Colonic mucosa (tissue), 4 donors: ENCODE measurements at places on chromosomes 7 and 10. TPM values are rescaled to one million over a fixed set of nuclear protein-coding genes. Genes with fewer than 3 reads are reported as not detected.

SYT15 gene
- 1.2 TPM for total RNA-seq

GNAT3 gene
- total RNA-seq: not detected

CHCHD3 gene
- total RNA-seq: 112 TPM

ITPRID1 gene
- total RNA-seq: 0.91 TPM

JCAD gene
- 23.5 TPM for total RNA-seq

DNA sequence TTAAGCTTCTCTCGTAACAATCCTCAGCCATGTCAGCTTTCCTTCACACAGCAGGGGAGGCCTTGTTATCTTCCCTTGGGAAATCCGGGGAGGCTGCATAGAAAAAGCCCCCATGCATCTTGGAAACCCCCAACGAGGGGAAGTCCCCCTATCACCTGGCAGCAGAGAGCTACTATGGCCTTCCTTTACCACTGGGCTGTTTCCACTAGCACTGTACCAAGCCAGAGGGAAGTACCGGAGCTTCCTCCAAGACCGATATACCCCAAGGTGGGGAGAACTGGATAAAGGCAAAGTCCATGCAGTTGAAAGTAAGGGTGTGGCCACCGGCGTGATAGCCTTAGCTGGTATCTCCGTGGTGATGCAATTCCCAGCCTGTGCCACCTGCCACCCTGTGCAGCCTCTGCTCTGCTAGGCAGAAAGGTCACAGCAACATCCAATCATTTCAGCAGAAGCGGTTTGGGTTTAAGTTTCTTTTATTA is 4.4 kb upstream of the CLIP2 start:
- H3K4me3 ChIP-seq: no peak overlapping the region
- DNase-seq: peak; percentile 91
- H3K27ac ChIP-seq: peak overlapping the region; percentile 79
- peaks cover 9% of the 10 kb centered on the region for H3K4me1 ChIP-seq
- H3K27me3 ChIP-seq: no peaks in the 10 kb centered on the region

GRCh38 chr7:90817846-90818245 is 221.7 kb downstream of the CDK14 start:
- no peak for DNase-seq
- no peaks in the 10 kb centered on the region for H3K27me3 ChIP-seq
- no peaks in the 10 kb centered on the region for H3K36me3 ChIP-seq
- no peak overlapping the region for H3K27ac ChIP-seq
- H3K4me3 ChIP-seq: no peak overlapping the region

- no peaks in the 10 kb centered on the region for H3K36me3 ChIP-seq
- no peak overlapping the region for H3K27ac ChIP-seq
- no peak overlapping the region for H3K4me3 ChIP-seq
- no peak for DNase-seq
Measured at GRCh38 chr7:133275008-133275407, 22.1 kb downstream of the EXOC4 start.

DNA sequence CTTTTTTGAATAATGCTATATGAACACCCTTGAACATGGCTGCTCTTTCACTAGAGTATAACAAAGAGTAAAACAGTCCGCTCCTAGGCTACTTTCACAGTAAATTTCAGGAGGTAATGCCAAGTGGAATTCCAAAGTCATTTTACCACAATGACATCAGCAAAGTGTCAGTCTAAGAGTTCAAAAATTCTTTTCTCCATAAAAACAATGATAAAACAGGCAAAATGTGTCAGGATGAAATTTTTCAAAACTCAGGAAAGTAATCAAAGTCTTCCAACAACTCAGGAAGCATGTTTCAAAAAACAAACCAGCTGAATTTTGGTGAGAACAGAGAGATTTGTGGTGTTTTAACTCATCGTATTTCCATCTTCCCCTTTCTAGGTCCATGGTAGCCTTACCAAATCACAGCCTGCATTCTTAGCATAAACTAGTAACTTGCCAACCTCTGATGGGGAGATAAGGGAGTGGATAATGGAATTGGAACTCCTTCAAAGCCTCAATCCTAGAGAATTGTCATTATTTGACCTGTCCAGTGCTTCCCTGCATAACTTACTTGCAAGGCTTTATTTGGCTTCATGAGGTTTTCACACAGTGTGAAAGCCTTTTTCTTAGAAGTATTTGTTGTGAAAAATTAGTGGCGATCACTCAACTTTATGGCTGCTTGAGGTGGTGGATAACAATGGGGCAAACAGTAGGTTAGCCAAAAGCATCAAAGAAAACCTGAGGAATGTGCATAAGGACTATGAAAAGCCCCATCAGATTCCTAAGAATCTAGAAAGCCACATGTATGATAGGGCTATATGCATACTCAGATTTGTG is 302.7 kb downstream of the HDAC9 start:
- no peaks in the 10 kb centered on the region for H3K4me1 ChIP-seq
- H3K36me3 ChIP-seq: no peaks in the 10 kb centered on the region
- H3K27me3 ChIP-seq: no peaks in the 10 kb centered on the region

- no peak overlapping the region for H3K27ac ChIP-seq
- no peaks in the 10 kb centered on the region for H3K36me3 ChIP-seq
- DNase-seq: no peak
- no peaks in the 10 kb centered on the region for H3K4me1 ChIP-seq
- no peaks in the 10 kb centered on the region for H3K27me3 ChIP-seq
- no peak overlapping the region for H3K4me3 ChIP-seq
Measured at GRCh38 chr10:81008726-81009125, 471.0 kb downstream of the SH2D4B start.

DNA sequence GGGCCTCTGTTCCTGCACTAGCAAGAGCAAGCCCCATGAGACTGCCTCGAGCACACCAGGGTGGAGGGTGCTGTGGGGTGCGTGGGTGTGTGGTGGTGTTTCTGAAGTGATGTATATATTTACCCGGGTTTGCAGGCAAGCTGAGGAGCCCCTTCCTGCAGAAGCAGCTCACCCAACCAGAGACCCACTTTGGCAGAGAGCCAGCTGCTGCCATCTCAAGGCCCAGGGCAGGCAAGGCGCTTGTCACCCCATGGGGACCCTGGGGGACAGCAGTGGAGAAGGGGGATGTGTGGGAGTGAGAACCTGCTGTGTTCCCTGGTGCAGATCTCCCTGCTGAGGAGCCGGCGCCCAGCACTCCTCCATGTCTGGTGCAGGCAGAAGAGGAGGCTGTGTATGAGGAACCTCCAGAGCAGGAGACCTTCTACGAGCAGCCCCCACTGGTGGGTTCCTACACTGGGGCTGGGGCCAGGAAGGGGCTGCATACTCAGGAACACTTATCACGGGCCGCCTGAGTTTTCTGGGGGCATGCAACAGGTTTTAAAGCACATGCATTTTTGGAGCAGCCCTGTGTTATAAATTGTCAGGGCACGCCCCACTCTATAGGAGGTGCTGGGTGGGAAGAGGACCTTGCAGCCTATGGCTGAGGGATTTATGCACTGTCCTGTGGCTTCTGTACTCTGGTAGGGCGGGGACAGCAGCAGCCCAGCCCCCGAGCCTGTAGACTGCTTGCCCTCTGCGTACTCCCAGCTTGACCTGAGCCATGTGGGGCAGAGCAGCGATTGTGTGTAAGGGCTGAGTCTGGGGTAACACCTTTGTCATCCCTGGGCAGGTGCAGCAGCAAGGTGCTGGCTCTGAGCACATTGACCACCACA is 5.9 kb downstream of the PGAM2 start:
- no peak overlapping the region for H3K27ac ChIP-seq
- no peak for DNase-seq
- no peaks in the 10 kb centered on the region for H3K27me3 ChIP-seq
- no peaks in the 10 kb centered on the region for H3K4me1 ChIP-seq

DNA sequence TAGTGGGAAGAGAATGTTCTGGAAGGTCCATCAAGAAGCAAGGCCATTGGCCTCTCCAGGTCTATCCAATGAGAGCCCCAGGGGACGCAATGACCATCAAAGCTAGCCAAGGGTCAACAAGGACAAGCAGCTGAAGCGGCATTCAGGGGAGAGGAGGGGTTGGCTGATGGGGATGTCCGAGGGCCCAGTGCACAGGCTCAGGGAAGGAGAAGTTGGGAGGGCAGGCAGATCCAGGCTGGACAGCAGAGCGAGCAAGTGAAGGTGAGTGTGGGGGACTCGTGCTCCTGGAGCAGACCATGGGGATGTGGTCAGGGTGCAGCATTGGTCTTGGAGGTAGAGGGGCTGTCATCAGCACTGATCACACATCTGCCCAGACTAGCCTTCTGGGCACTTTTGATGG is 275.4 kb upstream of the TCERG1L start:
- H3K27me3 ChIP-seq: no peaks in the 10 kb centered on the region
- H3K4me1 ChIP-seq: no peaks in the 10 kb centered on the region
- H3K27ac ChIP-seq: no peak overlapping the region
- DNase-seq: no peak
- H3K4me3 ChIP-seq: no peak overlapping the region

- no peak for DNase-seq
- H3K4me3 ChIP-seq: peak overlapping the region; percentile 57
- peaks cover 3% of the 10 kb centered on the region for H3K4me1 ChIP-seq
- no peaks in the 10 kb centered on the region for H3K27me3 ChIP-seq
- no peaks in the 10 kb centered on the region for H3K36me3 ChIP-seq
Measured at GRCh38 chr7:25952261-25953057, 199.5 kb upstream of the NFE2L3 start.

GRCh38 chr10:112332509-112333228 is 41.2 kb upstream of the ACSL5 start:
- no peaks in the 10 kb centered on the region for H3K36me3 ChIP-seq
- H3K4me1 ChIP-seq: peaks cover 3% of the 10 kb centered on the region
- no peak overlapping the region for H3K4me3 ChIP-seq
- H3K27ac ChIP-seq: peak overlapping the region; percentile 84

GRCh38 chr7:2080060-2080387 is 152.7 kb downstream of the MAD1L1 start:
- no peak overlapping the region for H3K27ac ChIP-seq
- no peaks in the 10 kb centered on the region for H3K36me3 ChIP-seq
- DNase-seq: no peak
- no peaks in the 10 kb centered on the region for H3K4me1 ChIP-seq
- no peak overlapping the region for H3K4me3 ChIP-seq

GRCh38 chr7:70500261-70500660 is 631.7 kb upstream of the GALNT17 start:
- DNase-seq: no peak
- no peaks in the 10 kb centered on the region for H3K4me1 ChIP-seq
- no peaks in the 10 kb centered on the region for H3K36me3 ChIP-seq
- no peak overlapping the region for H3K4me3 ChIP-seq

DNA sequence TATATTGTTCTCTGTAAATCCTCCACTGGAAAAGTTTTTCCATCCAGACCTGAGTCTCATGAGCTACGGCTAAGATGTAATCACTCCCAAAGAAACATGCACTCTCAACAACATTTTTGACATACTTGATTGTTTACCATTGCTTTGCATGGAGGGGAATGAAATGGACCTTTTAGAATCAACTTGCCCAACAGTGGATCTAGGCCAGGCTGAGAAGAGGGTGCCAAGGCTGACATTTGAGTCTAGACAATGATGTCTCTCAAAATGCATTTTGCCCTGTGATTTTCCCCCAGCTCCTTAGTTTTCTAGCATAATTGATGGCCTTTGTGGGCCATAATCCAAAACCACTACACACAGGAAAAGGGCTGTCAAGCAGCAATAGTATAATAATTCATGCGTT is 297.9 kb upstream of the KLF6 start:
- no peaks in the 10 kb centered on the region for H3K27me3 ChIP-seq
- H3K4me1 ChIP-seq: no peaks in the 10 kb centered on the region
- H3K36me3 ChIP-seq: no peaks in the 10 kb centered on the region
- DNase-seq: no peak
- no peak overlapping the region for H3K27ac ChIP-seq
